ENCODE measurements at places on chromosomes 3 and 15.
A peak's percentile ranks its signal among the peaks of the same experiment; 100 is the strongest.

DNA sequence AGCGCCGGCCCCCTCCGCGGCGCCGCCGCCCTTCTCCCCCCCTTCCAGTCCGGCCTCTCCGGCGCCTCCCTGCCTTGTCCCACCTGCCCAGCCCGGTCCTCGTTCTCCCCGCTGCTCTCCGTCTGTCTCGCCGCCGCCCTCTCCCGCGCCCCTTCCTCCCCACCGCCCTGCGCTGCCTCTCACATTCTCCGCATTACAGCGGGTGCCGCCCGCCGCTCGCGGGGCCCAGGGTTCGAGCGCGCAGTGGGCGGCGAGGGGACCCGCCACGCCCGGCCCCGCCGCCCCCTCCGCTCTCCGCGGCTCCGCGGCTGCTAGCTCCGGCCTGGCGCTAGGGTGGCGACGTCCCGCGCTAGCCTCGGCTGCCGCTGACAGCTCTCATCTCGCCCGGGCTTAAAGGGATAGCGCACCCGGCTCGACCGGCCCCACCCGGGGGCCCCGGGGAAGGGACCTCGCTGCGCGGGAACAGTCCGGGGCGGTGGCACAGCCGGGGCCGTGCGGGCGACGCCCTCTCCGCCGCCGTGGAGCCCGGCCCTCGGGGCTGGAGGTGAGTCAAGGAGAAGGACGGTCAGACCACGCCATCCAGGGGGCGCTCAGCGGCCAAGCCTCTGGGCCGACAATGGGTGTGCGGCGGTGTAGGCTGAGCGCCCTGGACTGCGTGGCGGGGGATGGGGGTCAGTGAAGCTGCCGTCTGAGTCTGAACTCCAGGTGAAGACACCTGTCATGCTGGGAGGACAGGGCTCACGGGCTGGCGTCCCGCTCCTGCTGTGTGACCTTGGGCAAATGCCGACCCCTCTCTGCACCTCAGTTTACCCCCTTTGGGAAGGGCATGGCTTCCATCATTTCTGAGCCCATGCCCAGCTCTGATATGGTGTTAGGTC, 187.4 kb upstream of the LINGO1 start:
- DNase-seq = peak; percentile 62

- DNase-seq = no peak
These were observed 791.2 kb downstream of the AGBL1 start for GRCh38 chr15:86870846-86871245.

GRCh38 chr15:27166917-27167316, 195.9 kb downstream of the GABRG3 start:
- no peak for DNase-seq

DNA sequence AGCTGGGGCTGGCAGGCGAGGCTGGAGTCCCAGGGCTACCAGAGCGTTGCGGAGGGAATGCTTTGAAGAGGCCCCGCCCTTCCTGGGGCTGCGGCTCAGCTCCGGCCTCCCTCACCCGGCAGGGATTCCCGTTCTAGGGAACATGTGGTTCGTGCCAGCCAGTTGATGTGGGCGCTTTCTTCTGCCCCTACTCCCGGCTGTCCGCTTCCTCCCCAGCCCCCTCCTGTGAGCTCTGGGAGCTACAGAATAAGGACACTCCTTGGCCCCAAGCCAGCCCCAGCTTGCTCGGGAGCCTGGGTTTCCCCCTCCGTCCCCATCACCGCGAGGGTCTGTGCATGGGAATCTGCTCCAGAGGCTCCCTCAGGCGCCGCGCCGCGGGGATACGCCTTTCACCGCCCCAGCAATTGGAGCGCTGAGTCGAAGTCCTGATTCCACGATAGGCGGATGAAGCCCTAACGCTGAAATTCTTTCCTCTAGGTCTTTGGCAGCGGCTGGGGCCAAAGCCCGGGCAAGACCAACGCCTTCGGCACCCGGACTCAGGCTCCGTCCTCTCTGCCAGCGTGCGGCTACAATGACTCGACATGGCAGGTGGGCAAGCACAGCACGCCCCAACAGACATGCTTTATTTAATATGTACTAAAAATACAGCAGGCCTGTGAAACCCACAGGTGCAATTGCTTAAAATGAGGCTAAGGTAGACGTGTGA, 69.5 kb downstream of the KLF15 start:
- DNase-seq = no peak

GRCh38 chr3:162892921-162893793, 1396.5 kb downstream of the OTOL1 start:
- no peak for DNase-seq

DNA sequence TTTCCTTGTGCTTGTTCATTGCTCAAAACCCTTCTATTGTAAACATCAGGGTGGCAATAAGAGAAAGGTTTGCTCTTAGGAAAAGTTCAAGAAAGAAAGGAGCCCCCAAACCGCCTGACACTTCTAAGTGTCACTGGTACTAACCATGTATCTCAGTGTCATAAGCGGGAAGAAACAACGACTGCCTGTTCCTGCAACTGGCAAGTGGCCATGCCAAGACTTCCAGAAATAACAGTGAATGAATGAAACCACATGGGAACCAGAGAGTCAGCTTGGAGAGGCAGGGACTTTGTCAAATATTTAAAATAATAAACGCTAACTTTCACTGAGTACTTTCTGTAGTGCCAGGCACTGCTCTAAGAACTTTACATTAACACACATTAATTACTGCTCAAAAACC, 1.1 kb downstream of the PLSCR2 start:
- DNase-seq = no peak

DNA sequence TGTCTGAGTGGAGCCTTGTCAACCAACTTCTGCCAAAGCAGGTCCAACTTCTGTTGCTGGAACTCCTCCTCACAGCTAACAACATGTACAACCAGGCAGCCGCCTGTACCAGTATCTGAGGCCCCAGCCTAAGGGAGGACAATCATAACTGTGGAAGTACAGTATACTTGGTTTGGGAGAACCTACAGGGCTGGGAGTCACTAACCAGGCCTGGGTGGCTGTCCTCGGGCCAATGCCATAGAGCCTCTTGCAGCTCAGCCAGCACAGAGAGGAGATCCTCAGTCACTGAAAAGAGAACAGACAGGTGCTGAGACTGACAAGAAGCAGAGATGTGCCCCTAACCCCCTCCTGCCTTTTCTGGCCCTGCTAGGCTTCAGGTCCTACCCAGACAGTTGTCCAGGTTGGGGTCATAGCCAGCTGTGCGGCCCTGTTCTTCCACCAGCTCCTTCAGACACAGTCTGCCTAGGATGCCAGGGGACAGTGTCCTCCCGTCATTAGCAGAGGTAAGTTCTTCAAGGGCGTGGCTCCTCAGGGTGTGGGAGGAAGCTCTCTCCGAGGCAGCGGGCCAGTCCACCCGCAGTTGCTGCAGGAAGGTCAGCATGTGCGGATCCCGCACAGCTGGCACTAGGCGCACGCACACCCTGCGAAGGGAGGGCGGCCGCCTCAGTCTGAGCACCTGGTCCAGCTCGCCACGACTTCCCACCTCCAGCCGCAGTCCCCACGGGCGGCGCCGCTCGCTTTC, 980 bp downstream of the DALRD3 start:
- DNase-seq = no peak

GRCh38 chr15:62929000-62929357, 113.6 kb upstream of the TPM1 start:
- DNase-seq = peak; percentile 37

GRCh38 chr15:28888302-28888894, 2.6 kb downstream of the APBA2 start:
- DNase-seq = no peak

- DNase-seq = peak; percentile 57
These were observed 4.8 kb downstream of the HES1 start for GRCh38 chr3:194140520-194141414.

DNA sequence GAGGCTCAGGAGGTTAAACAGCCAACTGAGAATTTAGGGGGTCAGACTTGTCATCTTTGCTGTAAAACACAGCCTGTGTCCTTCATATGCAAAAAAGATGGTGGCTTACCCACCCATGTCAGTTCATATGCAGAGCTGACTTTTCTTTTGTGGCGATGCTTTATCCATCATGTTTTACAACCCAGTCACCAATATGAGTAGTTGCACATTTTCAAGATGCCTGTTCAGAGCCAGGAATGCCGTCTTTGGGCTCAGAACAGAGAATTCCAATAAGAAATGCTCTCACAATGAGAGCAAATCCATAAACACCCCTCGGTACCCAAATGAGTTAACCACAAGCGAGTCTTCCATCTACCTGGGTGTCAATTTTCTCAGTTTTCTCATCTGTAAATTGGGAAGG, 83.6 kb downstream of the TIGIT start:
- DNase-seq = no peak

GRCh38 chr15:52349052-52349700, 53.6 kb upstream of the MYO5C start:
- DNase-seq = peak; percentile 33

DNA sequence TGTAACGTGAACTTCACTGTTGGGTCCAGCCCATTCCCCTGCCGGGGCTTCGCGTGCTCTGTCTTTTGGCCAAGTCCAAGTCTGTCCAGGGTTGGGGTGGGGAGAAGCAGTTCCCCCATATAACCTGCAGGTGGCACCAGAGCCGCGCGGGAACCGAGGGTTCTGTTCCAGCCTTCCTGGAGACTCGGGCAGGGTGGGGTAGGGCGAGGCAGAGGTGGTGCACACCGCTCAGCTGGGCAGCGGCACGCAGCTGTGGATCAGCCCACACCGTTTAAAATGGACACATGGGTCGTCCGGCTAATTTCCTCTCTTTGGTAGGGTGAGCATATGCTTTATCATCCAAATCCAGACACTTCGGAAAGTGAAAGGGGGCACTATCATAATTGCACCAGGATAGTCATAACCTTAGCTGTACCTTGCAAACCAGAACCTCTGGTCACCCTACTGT, 118.1 kb downstream of the TBC1D2B start:
- DNase-seq = peak; percentile 78

DNA sequence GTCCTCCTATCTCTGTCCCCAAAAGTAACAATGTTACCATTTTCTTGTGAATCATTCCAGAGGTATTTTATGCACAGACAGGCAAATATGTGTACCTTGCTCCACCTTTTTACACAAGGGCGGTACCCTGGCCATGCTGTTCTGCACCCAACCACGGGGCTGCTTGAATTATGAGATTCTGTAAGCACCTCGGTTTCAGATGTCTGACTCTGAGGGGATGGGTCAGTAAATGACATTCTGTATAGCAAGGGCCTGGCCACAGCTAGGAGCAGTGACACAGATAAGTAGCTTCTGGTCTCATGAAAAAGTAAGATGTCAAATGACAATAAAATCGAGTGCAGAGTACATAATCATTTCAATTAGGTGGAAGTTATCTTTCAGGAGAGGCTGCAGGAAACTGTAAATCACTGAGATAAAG, 30.4 kb upstream of the FLNB start:
- no peak for DNase-seq

Data from HTR-8/SVneo (cell line).